Fibroblast of the conjunctiva (primary cell): ENCODE measurements at places on chromosomes 3 and 15.

DNA sequence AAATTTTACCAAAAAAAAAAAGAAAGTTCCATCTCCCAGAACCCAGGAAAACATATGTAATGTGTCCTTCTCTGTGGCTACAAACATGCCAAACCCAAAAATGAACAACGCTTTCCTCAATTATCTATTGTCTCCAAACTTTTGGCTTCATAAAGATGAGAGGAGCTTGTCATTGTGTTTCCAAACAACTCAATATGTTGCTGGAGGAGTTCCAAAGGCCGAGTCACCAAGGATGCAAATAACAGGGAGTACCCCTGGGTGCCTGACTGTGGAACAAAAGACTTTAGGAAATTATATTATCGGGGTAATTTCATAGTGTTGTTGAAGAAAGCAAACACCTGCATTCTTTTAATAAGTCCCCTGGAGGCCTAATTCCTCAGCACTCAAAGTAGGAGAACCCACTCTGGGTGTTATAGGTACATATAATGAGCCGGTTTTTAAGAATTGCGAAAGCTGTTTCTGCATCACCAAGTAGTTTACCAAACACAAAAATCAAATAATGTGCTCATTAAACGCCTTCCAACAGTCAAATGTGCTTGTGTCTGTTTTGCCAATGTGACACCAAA is 206.3 kb upstream of the PRICKLE2 start:
- no peak for DNase-seq

- DNase-seq, result no peak
Measured at GRCh38 chr3:32869513-32870047, 51.8 kb downstream of the TRIM71 start.

DNA sequence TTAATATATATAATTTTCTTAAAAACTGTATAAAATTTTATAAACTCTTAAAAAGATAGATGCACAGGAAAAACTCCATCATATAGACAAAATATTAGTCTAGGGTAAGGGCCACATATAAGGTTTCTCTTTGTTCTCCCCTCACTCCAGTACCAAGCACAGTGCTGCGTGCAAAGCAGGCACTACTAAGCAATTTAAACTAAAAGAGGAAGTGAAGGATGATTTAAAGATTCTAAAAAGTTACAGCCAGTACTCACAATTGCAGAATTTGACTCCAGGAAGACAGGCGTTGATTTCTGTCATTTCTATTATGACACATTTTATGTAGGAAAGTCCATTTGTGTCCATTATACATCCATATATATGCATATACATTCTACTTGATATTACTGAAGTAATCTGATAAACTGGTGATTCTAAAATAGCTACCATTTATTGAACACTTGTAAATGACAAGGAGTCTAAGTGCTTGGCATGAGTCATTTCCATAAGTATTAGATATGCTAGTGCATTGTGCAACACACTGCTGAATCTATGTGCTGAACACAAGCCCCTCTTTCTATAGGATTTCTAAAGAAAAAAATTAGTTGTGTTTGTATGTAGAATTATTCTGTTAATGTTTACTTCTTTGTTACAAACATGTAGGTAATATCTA is 785.5 kb upstream of the ARRDC4 start:
- DNase-seq, result no peak

DNA sequence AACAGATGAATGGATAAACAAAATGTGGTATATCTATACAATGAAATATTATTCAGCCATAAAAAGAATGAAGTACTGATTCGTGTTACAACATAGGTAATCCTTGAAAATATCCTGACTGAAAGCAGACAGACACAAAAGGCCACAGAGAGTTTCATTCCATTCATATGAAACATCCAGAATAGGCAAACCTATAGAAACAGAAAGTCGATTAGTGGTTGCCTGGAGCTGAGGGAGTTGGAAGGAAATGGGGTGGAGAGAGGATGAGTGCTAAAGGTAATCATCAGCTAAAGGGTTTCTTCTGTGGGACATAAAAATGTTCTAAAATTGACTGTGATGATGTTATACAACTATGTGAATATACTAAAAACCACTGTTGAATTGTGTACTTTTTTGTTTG is 22.9 kb downstream of the FOXP1 start:
- DNase-seq, result no peak

DNA sequence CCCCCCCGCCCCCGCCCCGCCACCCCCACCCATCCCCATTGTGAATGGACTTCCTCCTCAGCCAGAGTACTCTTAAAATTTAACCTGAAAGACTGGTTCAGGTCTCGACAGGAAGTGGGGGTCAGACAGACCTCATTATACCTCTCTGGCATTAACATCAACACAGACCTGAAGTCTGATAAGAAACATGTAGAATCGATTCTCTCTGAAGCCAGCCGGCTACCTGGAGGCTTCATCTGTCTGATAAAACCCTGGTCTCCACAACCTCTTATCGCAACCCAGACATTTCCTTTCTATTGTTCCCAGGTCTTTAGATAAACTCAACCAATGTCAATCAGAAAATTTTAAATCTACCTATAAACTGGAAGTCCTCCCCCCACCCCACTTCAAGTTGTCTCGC is 42.6 kb downstream of the SLCO2A1 start:
- no peak for DNase-seq

- DNase-seq, result peak; percentile 74
Measured at GRCh38 chr3:29286478-29287240, 5.8 kb downstream of the RBMS3 start.

DNA sequence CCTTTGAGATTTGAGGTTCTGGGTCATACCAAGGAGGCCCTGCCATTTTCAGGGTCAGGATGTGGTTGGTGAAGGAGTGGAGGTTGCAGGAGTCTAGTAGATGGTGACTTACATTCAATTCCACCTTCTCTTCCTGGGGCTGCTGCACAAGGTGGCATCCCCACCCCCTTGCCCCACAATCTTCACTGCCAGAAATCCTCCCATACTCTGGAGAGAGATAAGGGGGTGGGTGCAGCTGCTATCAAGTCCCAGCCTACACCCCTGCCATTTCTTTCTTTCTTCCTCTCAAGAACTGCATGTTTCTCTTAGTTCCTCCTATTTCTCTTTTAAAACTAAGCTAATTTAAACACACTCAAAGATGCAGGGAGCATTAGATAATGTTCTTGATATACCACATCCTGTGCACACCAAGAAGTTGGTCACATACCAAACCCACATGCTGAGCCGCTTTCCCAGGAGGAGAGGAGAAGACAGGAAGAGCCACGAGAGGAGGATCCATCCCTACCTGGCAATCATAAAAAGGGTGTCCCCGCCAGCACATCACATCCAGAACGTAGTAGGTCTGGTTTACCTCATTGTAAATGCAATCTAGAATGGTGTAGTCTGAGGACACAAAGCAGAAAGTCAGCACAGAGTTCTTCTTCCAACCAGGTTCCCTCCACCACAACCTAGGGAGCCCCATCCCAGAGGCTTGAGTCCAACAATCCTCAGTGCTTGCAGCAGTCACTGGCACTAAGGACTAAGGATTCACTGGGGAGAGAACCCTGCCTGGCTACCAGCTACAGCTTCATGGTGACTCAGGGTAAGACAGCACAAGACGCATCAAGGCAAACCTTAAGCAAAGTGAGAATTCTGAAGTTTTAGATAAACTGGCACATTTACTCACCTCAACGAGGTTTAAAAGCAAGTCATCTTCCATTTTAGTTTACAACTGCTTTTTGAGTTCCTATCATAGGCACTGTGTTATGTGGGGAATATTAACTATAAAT is 18.5 kb downstream of the SNUPN start:
- no peak for DNase-seq

GRCh38 chr3:117998071-117998470 is 1036.6 kb downstream of the IGSF11 start:
- no peak for DNase-seq

DNA sequence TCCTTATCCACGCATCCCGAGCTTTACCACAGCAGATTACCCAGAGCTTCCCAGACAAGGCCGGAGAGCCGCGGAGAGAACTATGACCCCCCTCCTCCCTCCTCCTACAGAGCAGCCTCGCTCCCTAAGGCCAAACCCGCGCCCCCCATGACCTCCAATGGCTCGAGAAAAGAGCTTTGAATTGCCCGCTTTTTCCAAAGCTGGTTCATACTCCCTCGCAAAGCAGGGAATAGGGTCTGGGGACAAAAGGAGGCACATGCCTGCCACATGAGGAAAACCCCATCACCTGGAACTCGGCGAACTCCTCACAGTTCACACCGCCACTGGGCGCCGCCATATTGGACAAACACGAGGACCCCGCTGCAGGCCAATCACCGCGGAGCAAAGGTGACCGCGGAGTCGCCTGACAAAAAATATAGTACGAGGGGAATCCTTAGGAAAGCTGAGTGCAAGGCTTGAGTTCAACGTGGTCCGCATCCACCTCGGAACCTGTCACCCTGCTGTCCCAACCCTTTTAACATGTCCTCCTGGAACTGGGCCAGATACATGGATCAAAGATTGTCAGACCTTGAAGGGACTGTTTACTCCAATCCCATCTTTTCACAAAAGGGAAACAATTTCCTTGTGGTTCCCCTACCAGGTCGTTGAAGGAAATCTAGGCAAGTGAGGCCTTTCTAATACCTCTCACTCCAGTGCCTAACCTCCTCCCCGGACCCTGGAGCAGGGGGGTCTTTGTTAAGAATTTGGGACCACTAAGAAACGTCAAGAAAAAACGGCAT is at the start of gene MIX23:
Gene MIX23, minus strand, starts transcription at position 344 of the 779 bp plus-strand sequence. Its CDS starts 7 bp downstream, at position 337.
- DNase-seq, result peak; percentile 55

DNA sequence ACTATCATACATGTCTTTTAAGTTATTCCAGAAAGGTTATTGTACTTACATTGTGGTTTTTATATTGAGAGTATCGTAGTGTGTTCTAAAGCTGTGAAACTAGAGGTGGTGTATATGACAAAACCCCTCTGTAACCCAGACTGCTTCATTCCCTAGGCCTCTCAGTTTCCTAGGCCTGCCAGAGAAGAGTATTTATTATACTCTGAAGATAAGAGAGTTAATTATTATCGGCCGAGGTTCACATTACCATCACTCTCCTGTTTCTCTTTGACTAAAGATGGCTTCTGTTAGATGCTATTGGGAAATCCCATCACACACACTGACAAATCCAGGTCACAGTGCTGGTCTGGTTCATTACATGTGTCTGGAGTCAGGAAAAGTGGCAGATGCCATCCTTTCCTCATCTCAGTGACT is 20.5 kb downstream of the EXOSC7 start:
- no peak for DNase-seq
